ENCODE measurements at places on chromosomes 5 and 9. TPM values are rescaled to one million over a fixed set of nuclear protein-coding genes. Genes with fewer than 3 reads are reported as not detected.

The GNA14 gene
- total RNA-seq, result 72.2 TPM

The IL13 gene
- total RNA-seq, result not detected

The GZMA gene
- total RNA-seq, result 0.13 TPM

The BRINP1 gene
- 0.26 TPM for total RNA-seq

The SOHLH1 gene
- not detected for total RNA-seq

The LCN2 gene
- not detected for total RNA-seq

The PCDHB13 gene
- 0.51 TPM for total RNA-seq

The NRG2 gene
- total RNA-seq, result 0.51 TPM

The ZBED3 gene
- 1.6 TPM for total RNA-seq

The ACTL7B gene
- total RNA-seq, result not detected

The CCNO gene
- total RNA-seq, result under 0.01 TPM

The CORO2A gene
- 0.51 TPM for total RNA-seq

Measured in dermis microvascular lymphatic vessel endothelial cell (primary cell).